Amygdala (tissue), 56 donors: ENCODE measurements at places on chromosomes 12 and 14.

- no peak for DNase-seq
Observed at GRCh38 chr12:111227476-111228420, 141.1 kb downstream of the PHETA1 start.

GRCh38 chr12:103751600-103751999 lies 89.4 kb downstream of the NT5DC3 start:
- no peak for DNase-seq

DNA sequence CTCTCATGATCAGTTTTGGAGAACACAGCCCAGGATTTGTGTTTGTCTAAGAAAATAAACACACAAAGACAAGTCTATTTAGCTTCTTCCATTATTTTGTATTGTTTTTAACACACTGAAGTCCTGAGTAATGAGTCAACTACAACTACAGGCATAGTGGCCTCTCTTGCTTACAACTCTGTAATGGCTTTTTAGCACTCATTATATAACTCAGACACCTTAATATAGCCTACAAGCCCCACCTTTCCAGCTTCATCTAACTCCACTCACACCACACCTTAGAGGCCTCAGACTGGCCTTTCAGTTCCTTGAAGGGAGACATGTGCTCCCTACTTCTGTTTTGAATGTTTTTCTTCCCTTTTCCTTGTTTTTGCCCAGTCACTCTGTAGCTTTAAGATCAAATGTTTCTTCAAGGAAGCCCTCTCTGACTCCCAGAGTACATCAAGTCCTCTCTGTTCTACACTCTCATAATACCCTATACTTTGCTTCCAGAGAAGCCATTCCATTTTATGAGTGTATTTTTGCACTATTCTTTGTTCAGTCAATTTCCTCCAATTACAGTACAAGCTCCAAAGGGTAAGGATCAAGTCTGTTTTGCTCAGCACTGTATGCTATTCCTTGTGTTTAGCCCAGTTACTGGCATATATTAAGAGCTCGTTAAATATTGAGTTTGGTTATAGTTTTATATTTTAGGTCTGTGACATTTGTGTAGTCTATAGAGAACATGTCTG lies 233.6 kb upstream of the ARHGAP5 start:
- no peak for DNase-seq

GRCh38 chr12:121009741-121010140 lies 6.5 kb downstream of the C12orf43 start:
- DNase-seq, result no peak

- DNase-seq, result no peak
Observed at GRCh38 chr12:14896521-14897169, 11.0 kb upstream of the MGP start.

GRCh38 chr14:33062881-33063280 lies 124.2 kb downstream of the NPAS3 start:
- DNase-seq, result no peak

DNA sequence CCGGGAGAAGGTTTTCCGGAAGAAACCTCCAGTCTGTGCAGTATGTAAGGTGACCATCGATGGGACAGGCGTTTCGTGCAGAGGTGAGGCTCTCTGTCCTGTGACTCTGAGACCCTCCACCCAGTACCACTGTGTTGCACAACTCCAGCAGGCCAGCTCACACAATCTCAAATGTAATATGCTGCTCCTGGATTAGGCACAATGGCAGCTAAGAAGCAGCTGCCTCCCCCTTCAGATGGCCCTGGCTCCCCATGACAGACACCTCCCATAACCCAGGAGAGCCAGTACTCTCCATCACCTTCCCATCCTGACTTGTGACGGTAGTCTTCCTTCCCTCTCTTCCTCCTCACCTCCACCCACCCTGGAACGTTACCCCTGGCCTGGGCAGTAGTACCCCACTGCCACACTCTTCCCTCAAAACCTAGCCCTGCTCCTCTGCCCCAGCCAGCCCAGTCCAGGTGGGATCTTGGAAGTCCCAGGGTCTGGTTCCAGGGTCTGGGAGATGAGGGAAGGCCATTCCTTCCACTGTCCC lies 2.1 kb downstream of the TNS2 start:
- DNase-seq, result no peak

- DNase-seq, result no peak
Observed at GRCh38 chr14:32226056-32226455, 23.0 kb upstream of the RNU6-8 start.

DNA sequence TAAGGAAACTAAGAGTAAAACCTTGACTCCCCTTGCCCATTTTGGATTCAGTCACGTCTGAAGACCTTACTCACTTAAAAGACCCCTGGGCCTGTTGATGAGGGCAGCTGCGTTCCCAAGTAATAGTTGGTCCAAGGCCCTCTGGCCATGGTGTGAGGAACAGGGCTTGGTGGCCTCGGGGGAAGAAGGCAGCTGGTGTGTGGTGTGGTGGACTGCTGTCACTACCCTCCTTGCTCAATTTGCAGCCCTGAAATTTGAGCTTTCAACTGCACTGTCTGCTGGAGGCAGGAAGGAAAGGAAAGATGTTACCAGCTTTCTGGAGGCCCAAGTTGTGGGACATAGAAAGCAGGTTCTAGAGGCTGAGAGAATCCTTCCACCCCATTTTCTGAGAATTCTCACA lies 128.2 kb downstream of the SLC38A6 start:
- no peak for DNase-seq

DNA sequence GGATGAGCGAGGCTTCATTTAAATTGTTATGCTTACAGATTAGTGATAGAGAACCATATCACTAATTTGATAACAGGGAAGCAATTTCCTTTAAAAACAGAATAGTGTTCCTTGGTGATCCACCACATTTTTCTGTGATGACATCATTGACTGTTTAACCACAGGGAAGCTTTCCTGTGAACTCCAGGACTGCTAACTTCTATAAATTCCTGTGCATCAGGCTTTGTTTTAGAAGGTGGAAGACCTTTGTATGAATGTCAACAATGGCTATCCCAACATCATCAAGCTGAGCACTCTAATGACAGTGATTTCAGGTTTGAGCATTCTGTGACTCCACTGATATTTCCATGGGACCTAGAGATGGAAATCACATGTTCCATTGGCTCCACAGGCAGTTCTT lies 177.1 kb downstream of the RMST start:
- DNase-seq, result no peak

- no peak for DNase-seq
Observed at GRCh38 chr12:132605892-132606291, 4.5 kb downstream of the LRCOL1 start.

DNA sequence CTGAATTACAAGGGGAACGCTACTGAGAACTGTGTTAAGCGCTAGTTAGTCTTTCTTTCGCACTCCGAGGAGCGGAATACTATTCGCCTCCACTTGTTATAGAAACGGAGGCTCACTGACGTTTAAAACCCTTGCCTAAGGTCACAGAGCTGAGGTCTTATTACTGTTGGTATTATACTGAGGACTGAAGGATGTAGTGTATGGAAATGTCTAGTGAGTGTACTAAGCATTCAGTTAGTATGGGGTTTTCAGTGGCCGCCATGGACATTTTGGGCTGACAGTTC lies 826 bp downstream of the ACADS start:
- no peak for DNase-seq

DNA sequence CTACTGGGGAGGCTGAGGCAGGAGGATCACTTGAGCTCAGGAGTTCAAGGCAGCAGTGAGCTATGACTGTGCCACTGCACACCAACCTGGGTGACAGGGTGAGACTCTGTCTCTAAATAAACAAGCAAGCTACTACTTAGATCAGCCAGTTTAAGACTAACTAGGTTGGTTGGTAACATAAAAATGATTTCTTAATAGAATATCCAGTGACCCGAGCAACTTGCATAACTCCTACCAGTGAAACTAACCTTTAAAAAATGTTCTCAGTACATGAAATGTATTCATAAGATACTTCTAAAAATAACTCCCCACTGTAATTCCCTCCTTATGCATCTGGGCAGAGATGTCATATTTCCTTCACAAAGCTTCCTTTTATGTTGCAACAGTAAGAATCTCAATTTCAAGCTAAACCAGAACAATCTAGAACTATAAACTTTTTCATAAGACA lies 15.9 kb downstream of the TAOK3 start:
- no peak for DNase-seq

- no peak for DNase-seq
Observed at GRCh38 chr12:116719731-116720528, 17.9 kb downstream of the SPRING1 start.

GRCh38 chr12:24281341-24281740 lies 331.9 kb upstream of the SOX5 start:
- no peak for DNase-seq

DNA sequence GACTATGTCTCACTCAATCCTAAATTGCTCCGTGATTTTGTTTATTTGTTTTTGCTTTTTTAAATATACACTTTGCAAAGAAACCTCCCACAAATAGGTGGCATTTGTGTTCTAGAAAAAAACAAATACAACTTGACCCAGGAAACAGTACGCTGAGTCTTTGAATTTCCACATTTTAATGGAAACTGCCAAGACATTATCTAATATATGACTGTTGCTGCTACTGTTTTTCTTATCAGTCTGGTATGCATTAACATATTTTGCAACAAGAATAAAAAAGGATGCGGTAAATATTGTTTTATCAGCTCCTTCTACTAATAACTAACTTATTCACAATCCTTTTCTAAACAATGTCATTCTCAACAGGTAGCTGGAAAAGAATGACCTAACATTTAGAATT lies 187.4 kb downstream of the LRIG3 start:
- DNase-seq, result no peak

DNA sequence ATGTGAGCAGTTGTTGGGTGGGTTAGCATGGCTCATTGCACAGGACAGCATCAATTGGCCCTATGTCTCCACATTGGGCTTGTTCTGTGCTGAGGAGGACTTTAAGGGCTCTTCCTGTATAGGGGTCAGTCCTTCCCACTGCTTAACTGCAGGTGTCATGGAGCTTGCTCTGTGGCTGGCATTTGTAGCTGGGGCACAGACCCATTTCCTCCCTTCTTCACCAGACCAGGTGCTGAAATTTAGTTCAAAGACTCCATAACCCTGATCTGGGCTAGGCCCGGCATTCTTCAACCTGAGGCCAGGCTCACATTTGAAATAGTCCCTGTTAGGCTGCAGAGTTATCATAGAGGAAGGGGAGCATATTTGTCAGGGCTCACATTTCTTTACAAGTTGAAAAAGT lies 12.8 kb downstream of the CHST11 start:
- no peak for DNase-seq

- DNase-seq, result no peak
Observed at GRCh38 chr14:106491851-106492250, 965.5 kb downstream of the TMEM121 start.

DNA sequence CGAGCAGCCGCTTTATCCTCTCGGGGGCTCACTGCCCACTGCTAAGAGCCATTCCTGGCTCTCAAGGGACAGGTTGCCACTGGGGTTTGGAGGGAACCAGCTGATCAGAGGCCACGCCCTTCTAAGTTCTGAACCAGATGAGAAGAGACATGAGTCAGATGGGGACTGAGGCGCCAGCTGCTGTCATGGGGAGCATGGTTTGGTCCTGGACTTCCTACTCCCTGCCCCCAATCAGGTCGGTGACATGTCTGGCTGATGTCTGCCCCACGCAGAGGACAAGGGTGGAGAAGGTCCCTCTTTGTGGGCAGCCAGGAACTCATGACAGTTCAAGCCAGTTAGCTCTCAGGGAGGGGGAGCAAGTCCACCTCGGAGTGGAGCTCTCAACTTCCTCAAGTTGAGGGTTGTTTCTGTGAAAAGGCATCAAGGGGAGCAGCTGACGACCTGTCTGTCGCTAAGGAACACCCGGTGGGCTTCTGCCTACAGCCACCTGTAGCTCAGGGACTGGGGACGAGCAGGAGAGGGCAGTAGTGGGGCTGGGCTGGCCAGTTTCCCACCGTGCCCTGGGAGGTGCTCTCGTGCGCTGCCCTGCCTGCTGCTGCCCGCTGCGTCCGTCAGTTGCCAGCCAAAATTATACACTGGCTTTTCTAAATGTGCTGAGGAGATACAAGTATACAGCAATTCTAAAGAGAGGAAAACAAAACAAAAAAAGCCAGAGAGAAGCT lies 20.5 kb downstream of the PSMC1 start:
- no peak for DNase-seq

DNA sequence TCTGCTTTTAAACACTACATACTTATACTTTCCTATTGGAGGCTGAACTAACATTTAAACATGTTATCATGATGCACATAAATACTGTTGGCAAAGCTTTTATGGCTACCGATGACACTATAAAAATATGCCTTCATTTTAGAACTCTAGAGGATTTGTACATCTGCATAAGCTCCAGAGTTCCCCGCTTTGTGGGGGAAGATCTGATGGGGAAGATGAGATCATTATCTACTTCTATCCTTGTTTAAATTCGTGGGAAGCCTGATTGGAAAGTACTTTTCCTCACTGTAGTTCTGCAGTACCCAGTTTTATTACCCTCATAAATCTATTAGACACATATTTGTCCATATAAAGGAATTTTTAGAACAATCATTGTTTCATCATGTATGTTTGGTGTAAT lies 299.6 kb upstream of the ATP2B1 start:
- DNase-seq, result no peak

GRCh38 chr12:118061873-118062843 lies 1.2 kb upstream of the WSB2 start:
- DNase-seq, result peak; percentile 33

- no peak for DNase-seq
Observed at GRCh38 chr12:101027816-101028215, 182.2 kb downstream of the SLC5A8 start.

DNA sequence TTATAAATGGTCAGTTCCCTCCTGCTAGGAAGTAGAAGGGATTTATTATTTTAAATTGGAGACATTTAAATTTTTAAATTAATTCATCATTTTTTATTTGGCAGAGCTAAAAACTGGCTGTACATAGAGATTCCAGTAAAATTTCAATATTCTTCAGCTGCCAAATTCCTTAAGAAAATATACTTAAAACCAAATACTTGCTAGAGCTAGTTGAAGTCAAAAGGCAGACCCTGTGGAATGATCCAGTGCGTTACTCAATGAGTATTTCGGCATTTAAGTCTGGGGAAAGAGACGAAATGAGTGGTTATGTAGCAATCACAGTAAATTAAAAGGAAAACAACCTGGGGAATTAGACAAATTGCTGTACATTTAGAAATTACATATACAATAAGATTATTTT lies 1104.7 kb downstream of the SLC6A15 start:
- no peak for DNase-seq

DNA sequence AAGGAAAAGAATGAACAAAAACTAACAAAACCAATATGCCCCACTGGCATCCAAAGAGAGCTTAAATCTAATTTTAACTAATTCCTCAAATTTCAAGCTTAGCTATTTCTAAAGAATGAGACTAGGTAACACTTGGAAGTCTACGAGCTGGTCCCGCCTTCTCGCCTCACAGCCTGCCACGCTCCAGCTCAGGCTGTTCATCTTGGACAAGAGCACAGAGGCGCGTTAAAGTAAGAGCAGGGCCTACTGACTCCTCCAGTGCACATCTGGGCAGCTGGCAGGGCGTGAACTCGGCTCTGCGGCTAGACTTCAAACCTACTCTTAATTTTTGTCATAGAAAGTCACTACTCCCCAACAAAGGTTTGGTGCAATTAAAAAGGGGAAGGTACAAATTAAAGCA lies 64.6 kb downstream of the DICER1 start:
- DNase-seq, result no peak

DNA sequence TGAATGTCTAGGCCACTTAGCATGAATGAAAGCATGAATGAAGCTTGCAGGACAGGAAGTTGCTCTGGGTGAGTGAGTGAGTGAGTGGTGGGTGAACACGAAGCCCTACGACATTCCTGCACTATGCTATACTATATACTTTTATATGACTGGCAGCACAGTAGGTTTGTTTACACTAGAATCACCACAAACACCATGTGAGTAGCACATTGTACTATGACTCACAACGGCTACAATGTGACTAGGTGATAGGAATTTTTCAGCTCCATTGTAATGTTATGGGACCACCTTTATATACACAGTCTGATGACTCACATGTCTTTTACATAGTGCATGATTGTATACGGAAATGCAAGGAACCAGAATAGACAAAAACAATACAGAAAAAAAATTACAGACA lies 1480.2 kb downstream of the AACS start:
- no peak for DNase-seq
